ENCODE measurements at places on chromosomes 3 and 15.

DNA sequence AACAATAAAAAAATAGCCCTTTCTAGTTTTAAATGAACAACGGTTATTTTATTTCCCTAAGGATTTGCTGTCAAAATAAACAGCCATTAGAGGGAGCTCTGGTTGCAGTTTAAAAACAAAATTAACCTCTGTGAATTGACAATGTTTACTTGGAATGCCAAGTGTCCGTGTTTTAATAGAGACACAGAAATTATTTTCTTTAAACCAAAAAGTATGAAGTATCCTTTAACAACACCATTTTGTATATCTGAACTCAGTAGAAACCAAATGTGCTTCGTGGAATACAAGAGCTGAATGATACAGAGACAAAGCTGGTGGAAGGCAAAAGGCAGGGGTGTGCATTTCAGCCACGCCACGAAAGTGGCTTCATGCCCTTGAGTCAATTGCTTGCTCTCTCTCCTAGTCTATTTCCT, 74.4 kb downstream of the MOBP start:
- DNase-seq = no peak

GRCh38 chr15:64683378-64683777, 92.0 kb downstream of the RBPMS2 start:
- no peak for DNase-seq

DNA sequence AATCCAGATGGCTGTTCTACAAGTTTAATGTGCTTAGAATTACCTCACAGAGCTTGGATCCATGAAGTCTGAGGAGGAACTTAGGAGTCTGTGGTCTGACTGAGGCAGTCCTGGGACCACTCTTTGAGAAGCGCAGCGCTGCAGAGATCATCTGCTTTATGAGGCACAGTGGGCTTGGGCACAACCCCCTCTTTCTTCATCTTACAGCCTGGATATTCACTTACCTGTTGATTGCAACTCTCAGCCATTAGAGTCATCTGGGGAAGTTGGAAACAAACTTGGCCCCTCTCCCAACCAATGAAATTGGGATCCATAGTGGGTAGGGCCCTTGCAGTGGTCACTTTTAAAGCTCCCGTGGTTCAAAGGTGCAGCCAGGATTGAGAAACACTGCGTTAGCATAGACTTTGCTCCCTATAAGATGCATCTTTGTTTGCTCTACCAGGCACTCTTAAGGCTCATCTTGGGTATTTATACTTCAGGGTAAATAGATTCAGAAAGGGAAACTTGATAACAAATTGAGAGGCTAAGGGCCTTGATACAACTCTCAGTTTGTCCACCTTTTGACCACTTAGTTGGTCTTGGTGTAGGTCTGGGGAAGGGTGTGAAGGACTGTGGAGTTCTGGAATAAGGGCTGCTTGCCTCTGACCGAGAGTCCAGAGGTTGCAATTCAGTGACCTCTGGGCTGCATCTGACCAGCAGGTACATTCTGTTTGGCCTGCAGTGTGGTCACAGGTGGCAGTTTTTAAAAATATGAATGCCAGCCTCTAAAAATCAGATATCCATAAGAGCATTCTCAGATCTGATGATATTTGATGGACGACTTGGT, 22.8 kb downstream of the FEM1B start:
- DNase-seq = no peak

DNA sequence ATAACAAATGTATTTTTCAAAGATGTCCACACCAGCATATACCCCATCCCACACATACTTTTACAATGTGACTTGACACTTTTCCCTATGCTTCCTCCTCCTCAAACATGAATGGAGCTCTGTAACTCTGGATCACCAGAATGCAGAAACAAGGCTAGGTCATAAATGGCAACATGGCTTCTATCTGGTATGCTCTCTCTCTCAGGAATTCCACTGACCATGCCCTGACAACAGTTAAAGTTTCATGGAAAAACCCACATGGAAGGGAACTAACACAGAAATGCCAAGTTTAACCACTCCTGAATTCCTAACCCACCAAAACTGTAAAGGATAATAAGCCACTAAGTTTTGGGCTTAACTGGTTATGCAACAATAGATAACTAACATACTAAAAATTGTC, 19.9 kb downstream of the MYO9A start:
- no peak for DNase-seq

DNA sequence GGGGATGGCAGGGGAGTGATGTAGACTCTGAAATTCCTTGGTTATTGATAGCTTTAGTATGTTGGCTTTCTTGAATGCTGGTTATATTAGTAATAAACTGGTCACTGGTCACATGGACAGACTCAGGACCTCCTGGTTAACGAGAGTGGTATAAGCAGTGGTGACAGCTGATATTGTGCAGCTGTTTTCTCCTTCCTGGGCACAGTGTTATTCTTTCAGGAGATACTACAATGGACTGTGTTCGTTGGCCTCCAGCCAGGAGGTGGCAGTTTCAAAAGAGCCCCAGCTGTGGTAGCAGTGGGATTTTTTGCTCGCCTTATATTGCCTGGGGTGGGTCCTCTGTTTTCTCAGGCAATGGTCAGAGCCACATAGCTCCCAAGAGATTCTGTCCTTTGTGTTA, 181.6 kb upstream of the RBMS3 start:
- DNase-seq = no peak

- DNase-seq = no peak
Observed at GRCh38 chr15:52651868-52652267, 27.3 kb downstream of the ATOSA start.

DNA sequence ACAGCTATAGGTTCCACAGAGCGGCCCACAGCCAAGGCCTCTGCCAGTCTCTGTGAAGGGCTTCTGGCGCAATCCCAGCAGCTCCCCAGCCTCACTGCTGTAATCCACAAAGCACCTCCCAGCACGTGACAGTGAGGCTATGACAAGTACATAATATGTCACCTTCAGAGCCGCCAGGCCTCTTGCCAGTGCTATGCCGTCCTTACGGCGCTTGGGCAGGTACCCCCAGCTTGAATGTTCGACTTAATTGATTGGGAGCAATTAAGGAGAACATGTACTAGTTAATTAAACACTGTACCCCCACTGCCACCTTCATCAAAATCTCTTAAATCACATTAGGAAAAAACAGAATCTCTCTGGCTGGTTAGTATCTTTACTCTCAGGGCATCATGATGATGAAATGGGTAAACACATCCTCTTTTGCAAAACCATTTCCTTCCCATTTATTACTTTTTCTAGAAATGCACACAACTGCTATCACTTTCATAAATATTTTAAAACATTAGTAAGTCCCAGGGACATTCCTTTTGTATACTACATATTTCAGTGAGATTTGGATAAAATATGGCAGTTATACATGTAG, 169.9 kb downstream of the XXYLT1 start:
- DNase-seq = no peak

GRCh38 chr3:45912435-45912834, 26.1 kb downstream of the CCR9 start:
- DNase-seq = no peak

GRCh38 chr3:21839592-21839991, 88.6 kb upstream of the ZNF385D start:
- DNase-seq = no peak

DNA sequence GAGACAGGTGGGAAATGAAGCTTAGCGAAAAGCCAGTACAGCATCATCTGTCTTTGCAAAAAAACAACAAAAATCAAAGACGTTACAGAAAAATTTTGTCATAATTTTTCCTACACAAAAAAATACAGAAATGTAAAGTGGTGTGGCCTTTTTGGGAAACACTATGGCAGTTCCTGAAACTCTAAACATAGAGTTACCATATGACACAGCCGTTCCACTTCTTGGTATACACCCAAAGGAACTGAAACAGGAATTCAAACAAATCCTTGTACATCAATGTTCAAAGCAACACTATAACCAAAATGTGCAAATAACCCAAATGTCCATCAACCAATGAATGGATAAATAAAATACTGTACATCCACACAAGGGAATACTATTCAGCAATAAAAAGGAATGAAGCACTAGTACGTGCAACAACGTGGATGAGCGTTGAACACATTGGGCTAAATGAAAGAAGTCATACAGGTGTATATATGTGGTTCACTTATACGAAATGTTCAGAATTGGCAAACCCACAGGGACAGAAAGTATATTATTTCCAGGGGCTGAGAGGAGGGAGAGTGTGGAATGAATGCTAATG, 46.8 kb downstream of the GLB1 start:
- no peak for DNase-seq

- no peak for DNase-seq
Observed at GRCh38 chr3:58337190-58337589, 4.5 kb downstream of the PXK start.

DNA sequence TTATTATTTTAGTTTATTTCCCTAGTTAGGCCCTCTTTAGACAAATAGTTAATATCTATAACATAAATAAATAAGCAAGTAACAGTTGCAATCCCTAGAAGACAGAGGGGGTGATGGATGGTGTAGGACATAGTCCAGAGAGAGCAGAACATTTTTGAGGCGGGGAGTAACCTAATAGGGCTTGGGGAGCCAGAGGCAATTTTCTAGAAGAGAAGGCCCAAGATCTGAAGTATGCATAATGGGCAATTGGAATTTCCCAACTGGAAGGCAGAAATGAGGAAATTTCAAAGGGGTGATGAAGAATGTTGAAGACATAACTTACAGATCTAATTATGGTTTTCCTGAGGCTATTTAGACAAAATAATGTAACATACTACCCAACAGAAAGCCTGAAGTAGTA, 525.7 kb downstream of the TUSC7 start:
- DNase-seq = no peak

DNA sequence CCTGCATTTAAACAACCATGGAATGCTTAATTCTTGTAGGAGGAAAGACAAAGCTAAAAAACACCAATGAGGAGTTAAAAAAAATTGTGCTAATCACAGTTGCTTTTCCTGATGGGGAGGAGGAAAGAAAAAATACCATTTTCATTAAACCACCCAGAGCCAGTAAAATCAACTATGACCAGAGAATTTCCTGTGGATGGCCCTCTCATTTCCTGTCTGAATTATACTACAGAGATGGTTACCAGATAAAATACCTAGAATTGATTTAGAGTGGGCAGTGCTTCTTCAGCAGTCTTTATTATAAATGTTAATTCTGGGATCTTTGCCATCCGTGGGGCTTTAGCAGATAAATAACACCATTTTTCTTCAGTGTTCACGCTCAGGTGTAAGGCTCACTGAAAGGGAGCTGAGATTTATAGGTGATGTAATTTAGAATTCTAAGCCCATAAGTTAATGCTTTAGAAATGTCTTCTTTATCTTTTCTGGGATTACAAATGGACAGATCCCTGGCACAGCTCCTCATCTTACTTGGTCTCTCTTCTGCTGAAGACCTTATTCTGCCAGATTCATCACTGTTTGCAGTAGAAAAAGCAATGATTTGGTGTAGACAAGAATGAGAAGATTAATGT, 37.9 kb downstream of the RETNLB start:
- DNase-seq = no peak

DNA sequence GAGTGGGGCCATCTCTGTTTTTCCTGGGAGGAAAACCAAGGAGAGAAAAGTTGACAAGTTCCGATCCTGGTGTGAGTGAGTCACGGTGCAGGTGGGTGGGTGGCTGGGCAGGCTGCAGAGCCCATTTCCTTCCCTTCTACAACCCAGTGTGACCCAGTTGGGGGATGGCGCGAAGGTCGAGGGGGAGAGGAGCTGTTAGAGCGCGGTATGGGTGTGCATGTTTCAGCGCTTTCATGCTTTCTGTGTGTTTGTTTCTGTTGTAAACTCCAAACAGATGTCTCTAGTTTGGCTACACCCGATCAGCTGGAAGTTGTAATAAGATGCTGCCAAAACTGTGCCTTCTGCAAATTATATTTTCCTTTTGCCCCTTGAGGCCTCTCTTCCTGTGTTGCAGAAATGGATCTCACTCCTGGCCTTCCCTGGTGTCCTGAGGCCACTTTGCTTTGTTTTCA, 3.8 kb downstream of the FAM43A start:
- no peak for DNase-seq

- DNase-seq = no peak
Observed at GRCh38 chr3:156323466-156323865, 203.1 kb downstream of the KCNAB1 start.

- DNase-seq = no peak
Observed at GRCh38 chr15:63972801-63973200, 73.5 kb downstream of the DAPK2 start.

DNA sequence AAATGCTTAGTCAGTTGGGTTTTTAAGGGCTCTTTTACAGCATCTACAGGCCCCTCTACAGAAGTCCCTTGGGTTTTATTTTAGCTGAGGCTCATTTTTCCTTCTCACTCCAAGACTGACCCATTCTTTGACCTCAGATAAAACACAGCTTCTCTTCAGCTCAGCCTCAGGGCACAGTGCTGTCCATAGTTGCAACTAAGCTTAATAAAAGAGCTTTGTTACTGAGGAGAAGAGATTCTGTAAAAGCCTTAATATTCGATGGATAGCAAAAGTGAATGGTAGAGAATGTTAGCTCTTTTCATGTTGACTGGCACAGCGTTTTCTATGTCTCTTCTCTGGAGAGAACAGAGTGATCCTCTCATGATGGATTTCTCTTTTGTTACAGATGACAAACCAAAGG, 277.9 kb downstream of the BBX start:
- DNase-seq = no peak

DNA sequence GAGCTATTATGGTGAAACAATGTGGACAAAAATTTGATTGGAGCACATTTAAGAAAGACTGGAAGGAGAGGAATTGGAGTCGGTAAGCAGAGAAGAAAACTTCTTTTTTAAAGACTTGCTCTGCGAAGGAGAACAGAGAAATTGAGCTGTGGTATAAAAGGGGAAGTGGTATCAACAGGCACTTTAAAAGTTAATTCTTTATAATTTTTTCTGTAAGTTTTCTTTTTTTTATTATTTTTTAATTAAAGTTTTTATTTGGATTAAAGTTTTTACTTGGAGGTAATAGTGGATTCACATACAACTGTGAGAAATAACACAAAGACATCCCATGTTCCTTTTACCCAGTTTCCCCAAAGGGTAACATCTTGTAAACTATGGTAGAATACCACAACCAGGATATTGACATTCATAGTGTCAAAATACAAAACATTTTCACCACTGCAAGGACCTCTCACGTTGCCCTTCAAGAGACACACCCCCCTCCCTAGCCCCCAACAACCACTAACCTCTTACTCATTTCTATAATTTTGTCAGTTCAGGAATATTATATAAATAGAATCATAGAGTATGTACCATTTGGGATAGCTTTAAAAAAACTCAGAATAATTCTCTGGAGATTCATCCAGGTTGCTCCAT, 33.8 kb upstream of the XIRP1 start:
- no peak for DNase-seq

- no peak for DNase-seq
Observed at GRCh38 chr3:52915294-52915693, 17.9 kb upstream of the STIMATE start.

GRCh38 chr15:60972866-60973265, 256.2 kb downstream of the RORA start:
- DNase-seq = no peak

- DNase-seq = no peak
Observed at GRCh38 chr15:66388043-66388363, 1.3 kb downstream of the MAP2K1 start.

DNA sequence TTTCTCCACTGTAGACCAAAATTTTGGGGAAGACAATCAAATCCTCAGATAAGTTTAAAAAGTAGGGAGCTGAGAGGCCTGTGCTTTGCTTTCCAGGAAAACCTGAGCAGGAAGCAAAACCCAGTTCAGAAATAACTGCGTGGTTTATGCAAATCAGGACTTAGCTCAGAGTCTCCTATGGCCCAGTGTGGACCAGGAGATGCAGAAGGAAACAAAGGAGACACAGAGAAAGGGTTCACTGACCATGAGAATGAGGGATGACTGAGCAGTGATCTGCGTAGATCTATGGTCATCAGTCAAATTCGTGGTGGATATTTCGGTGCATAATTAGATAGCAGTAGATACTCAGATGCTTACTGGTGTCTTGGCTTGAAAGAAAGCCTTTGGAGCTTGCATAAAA, 196.6 kb downstream of the TPRG1 start:
- DNase-seq = no peak

Data from stimulated activated CD4-positive, alpha-beta T cell treated with anti-CD3 and anti-CD28 coated beads, Interleukin-15, amount 100 ng/mL, for 1 hour (primary cell).